Fibroblast of pulmonary artery (primary cell): ENCODE measurements at places on chromosomes 16 and 17.
A peak's percentile ranks its signal among the peaks of the same experiment; 100 is the strongest.

- DNase-seq: no peak
Observed at GRCh38 chr16:50448522-50448921, 79.7 kb upstream of the BRD7 start.

DNA sequence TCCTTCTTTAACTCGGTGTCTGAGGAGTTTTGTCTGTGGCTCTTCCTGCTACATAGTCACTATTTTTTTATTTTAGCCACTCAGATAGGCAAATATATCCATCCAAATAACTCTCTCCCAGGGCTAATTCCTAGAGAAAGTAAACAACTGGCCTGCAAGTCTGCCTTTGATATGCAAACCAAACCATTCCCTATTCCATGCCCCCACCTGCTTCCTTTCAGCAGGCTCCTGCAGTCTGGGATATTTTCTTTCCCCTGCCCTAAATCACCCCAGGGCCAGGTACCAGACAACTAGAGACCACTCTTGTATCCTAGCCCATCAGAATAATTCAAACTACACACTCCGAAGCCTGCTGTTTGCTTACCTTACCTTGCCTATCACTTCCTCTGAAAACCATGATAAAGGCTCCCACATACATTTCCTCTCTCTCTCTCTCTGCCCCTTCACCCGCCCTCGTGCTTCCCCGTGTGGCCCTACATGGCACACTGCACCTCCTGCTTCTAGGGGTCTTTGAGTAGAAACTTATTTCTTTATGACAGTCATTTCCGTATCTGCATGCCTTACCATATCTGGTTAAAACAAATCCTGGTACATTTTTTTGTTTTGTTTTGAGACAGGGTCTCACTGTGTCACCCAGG is 8.3 kb downstream of the CD300H start:
- no peak for DNase-seq

DNA sequence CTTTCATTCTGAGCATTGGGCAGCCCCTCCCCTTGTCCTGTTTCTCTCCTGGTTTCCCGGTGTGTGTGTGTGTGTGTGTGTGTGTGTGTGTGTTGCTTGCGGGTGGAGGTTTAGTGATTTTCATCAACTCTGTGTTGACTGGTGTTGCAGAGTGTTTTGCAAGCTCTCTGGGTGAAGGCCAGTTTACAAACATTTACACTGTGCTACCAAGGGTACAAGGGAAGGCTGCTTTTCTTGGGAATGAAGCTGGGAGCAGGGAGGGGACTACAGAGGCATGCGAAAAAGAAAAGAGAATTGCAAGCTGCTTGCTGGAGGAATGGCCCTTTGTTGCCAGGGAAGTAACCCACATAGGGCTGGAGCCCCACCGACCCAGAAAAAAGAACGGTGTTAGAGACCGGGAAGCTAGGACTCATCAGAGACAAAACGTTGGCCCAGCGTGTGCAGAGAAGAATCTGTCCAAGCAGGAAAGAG is 29.6 kb downstream of the HS3ST3B1 start:
- DNase-seq: peak; percentile 64

DNA sequence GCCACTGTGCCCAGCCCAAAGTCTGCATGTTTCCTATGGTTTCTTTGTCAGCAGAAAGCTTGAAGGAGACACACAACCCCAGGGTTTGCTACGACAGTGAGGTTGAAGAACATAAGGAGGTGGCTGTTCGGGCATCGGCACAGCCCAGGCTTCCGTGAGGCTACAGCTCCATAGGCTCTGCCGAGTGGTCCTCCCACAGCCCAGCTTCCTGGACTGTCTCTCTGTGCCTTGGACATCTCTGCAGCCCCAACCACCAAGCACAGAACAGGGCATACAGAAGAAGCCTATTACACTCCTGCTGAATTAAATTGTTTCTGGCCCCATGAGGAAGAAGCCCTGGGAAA is 3.2 kb upstream of the HAP1 start:
- DNase-seq: no peak

DNA sequence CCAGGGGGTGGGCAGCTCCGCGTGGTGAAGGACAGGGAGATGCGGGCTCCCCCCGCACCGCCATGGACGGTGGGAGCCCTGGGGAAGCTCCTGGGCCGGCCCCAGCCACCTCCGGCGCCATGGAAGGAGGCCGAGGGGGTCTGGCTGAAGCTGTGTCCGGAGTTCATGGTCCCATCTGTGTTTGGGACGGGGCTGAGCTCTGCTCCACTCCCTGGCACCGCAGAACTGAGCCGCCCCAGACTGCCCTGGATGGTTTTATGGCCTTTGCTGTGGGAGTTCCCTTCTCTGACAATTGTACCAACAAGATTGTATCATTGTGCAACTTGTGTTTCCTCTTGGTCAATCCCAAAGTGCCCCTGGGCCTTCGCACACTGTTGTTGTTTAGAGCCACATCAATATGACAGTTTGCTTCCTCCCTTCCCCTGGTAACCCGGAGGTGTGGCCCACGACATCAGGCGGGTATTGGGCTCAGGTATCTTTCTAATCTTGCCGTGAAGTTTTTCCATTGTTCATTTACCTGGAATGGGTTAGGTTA is 942 bp downstream of the KRT23 start:
- DNase-seq: no peak
